ENCODE measurements at places on chromosomes 6 and 20.

GRCh38 chr6:149454346-149454848, 30.4 kb downstream of the ZC3H12D start:
- DNase-seq = peak; percentile 57

GRCh38 chr6:168165891-168166290, 86.9 kb upstream of the FRMD1 start:
- no peak for DNase-seq

DNA sequence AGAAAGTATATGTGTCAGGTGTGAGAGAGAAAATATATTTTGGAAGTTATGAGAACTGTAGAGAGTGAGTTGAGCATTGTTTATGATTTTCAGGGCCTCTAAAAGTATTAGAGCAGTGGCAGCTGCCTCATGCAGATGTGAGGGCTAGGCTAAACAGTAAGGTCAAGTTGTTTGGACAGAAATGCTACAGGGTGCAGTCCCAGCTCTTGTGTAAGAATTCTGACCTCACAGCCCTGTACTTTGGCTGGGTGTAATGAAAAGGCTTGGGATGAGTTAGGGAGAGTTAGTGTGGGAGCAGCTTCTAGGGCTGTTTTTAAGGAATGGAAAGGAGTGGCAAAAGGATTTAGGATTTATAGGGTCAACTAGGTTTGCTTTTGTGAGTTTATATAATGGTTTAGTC, 764.8 kb upstream of the ADGRB3 start:
- DNase-seq = no peak

DNA sequence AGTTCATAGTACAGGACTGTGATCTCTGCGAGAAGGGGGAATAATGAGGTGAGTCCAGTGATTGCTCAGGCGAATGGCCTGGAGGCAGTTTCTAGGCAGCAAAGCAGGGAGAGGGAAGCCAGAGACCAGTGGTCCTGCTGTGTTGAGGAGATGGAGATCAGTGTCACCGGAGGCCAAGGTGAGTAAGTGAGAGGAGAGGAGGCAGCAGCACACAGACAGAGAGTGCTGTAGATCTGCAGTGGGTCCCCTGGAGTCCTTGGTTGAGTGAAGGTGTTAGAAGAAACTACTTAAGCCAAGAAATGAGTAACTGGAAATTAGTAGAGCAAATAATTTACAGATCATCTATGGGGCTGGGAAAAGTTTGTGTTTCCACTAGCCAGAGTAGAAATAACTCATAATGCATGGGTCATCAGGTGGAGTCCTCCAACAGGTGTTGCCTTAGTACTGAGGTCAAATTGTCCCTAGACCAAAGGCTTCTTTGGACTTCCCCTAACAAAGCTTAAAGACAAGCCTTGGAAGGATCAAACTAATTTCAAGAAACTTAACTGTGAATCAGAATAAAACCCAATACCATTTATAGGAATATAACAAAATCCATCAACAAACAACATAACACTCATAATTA, 13.6 kb downstream of the HEBP2 start:
- DNase-seq = no peak

- no peak for DNase-seq
These were observed 51.0 kb downstream of the CSE1L start for GRCh38 chr20:49097159-49097558.

- no peak for DNase-seq
These were observed 57.1 kb downstream of the OGFRL1 start for GRCh38 chr6:71345476-71346333.

DNA sequence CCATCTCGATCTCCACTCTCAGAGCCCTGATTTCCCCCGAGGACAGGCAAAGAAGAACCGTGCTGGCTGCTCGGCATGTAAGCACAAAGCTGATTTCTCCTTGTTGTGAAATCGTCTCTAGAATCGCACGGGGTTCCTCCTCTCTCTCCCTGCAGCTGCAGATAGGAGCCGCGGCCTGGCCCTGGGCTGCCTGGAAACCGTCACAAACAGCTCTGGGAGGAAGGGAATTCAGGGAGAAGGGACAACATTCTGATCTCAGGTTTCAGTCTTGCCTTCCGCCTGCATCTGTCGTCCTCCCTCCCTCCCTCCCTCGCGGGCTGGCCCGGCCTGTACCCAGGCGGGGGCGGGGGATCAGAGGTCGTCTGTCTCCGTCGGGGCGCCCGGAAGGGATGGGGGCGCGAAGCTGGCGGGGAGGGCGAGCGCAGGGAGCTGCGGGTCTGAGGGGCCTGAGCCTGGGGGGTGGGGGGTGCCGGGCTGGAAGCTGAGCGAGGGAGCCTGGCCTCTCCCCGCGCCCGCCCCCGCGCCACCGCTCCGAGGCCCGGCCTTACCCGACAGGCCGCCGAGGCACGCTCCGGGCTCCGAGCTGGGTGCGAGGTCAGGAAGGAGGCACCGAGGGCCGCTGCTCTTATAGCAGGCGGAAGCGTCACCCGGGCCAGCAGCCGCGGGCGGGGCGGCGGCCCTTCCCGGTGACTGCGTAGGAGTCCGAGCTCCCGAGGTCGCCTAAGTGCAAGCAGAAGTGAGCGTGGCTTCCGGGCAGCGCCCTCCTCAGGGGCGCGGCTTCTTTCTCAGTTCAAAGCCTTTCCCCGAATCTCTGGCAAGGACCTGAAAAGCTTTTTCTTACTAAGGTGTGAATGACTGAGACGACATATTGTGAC, at the start of gene SERPINB1:
TSS of gene SERPINB1 (minus strand) at position 600 of the 875 bp plus-strand sequence. CDS start 1,277 bp downstream, outside the sequence.
- peak; percentile 97 for DNase-seq

DNA sequence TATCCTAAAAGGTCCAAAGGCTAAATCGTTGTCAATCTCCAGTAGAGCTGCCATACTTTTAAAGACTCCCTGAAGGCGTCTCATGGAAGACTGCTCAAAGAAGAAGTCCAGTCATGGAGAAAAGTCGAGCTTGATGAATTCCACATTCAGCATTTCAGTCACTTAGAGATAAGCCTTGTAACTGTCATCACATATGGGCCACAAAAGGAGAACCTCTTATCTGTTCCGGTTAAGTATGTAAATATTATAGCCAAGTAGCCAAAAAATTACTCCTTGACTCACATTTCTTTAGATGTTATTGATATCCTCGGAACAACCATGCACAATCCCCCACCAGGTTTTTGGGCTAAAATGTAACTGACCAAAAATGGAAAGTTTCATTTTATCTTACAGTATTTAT, 9.8 kb upstream of the CNKSR3 start:
- no peak for DNase-seq

DNA sequence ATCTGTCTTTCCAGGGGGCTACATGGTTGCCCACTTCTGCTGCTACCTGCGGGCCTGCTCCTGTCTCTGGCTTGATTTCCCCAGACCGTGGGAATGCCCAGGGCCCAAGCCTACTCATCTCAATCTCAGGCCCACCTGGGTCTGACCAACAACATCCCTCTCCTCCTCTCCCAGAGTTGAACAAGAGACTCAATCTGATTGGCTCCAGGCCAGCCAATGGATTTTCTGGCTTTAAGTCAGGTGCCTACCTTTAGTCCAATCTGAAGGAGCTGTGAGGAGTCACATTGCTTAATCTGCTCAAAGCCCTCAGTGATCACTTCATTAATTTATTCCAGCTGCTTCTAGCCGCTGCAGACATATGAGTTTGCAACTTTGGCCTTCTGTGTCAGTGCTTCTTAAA, 162.4 kb upstream of the KCNG1 start:
- no peak for DNase-seq

- no peak for DNase-seq
These were observed 112.1 kb downstream of the WDR27 start for GRCh38 chr6:169589699-169590257.

GRCh38 chr20:34511891-34512265, 4.3 kb upstream of the DYNLRB1 start:
- no peak for DNase-seq
